ENCODE measurements at places on chromosomes 12 and 14.

GRCh38 chr14:55336691-55337090 lies 65.5 kb downstream of the FBXO34 start:
- DNase-seq = no peak

GRCh38 chr14:97039717-97040363 lies 242.7 kb downstream of the VRK1 start:
- no peak for DNase-seq

DNA sequence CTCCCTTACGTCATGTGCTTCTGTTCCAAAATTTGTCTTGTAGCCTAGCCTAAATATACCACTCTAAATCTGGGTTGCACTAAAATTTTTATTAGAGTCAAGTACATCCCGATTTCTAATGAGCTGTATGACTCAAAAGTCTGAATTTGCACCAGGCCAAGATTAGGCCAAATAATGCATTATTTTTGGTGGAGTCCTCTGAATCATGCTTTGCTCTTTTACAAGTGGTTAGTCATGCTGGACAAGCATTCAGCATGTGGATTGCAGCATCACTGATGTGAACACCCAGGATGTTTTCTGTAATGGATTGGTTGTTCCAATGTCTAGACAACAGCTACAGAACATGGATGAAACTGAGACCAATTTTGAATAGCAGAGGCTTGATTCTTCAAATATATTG lies 23.7 kb downstream of the HEBP1 start:
- no peak for DNase-seq

DNA sequence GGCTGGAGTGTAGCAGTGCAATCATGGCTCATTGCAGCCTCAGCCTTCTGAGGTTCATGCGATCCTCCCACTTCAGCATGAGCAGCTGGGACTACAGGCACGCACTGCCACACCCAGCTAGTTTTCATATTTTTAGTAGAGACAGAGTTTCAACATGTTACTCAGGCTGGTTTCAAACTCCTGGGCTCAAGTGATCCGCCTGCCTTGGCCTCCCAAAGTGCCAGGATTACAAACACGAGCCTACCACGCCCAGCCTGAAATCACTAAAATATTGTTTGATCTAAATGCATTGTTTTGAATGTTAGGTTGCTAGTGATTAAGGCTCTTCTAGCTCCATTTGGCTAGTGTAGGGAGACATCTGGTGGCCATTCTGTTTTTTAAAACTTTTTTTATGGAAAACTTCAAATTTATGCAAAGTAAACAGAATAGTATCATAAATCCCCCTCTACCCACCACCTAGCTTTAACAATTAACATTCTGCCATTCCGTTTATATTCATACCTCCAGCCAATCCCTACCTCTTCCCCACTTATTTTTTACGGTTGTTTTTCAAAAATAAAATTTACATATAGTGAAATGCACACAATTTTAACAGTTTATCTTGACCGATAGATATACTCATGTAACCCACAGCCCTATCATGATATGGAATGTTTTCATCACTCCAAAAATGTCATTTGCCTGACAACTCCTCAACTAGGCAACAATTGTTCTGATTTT lies 37.8 kb downstream of the MYO1H start:
- no peak for DNase-seq

GRCh38 chr12:56528846-56529245 lies 7.2 kb downstream of the RBMS2 start:
- DNase-seq = no peak

DNA sequence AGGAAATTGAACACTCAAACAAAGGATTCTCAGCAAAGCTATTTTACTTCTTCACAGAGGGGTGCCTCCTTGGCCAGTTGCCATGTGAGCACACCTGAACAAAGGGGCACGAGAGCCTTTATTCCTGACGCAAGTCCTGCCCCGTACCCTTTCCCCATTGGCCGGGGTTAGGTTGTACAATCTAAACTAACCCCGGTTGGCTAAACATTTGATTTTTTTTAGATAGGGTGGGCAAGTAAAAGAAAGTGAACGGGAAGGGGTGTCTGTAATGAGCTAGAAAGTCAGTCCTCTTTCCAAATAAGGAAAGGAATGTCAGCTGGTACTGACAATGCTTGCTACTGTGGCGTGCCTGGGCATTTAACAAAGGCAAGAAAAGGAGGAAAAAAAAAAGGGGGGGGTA lies 135.5 kb upstream of the CDKN3 start:
- DNase-seq = no peak

- no peak for DNase-seq
Observed at GRCh38 chr14:37328673-37329072, 130.9 kb downstream of the MIPOL1 start.

GRCh38 chr12:42277396-42278127 lies 39.5 kb upstream of the YAF2 start:
- DNase-seq = no peak

- DNase-seq = no peak
Observed at GRCh38 chr12:99647453-99647852, at the start of gene GARIN6. TSS of gene GARIN6 (plus strand) at chr12:99647753. CDS start at chr12:99648175, 422 bp downstream.

DNA sequence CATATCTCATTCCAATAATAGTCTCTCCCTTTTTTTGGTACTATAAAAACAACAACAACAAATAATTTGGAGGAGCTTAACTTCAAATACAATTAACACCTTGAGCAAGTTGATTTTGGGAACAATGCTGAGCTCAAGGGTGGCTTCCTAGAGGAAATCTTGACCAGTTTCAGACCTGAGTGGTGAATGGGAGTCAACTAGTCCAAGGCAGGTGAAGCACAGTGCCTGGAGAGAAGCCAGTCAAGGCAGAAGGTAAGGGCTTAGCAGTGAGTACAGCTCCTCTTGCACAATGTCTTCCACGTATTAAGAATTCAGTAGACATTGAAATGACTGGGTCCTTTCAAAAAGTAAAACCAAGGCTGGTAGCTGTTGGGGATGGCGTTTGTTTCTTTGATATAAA lies 444.8 kb downstream of the ATP23 start:
- DNase-seq = no peak

GRCh38 chr14:60648934-60649874 lies at the start of gene SIX1:
TSS of gene SIX1 (minus strand) at chr14:60649477. CDS start at chr14:60649189, 288 bp downstream.
- DNase-seq = no peak

DNA sequence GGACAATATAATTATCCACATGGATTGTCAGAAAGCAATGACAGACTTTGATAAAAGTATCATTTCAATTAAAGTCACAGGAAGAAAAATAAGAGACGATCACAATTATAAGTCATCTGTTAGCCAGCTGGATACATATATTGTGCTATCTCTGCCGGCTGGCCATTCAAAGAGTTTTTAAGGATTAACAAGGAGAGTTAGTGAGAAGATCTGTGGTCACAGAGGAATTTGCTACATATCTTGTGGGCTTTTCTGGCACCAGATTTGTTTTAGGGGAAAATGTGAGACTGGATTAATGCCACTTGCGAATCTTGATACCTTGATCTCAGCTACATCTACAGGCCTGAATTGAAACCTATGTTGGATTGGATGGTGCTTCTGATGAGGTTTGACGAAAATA lies 90.9 kb upstream of the MANSC4 start:
- no peak for DNase-seq

DNA sequence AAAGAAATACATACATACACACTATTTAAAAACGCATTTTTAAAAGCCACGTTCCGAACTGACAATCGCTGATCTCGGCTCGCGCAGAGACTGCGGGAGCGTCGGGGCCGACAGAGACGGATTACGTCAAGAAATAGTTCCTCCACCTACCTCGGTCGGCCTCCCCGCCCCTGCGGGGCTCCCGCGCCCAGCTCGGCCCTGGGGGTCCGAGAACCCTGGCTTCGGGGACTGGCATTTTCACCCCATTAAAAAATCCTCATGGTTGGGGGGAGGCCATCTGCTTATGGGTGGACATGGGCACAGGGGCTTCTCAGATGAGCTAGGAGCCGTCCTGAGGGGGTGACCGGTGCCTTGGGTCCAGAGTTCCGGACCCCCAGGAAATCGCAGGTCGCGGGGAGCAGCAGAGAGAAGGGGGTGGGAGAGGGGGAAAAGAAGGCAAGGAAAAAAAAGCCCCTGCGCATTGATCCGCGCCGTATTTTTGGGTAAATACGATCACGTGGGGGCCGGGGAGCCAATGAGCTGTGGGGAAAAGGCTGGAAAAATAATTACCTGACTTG lies 324 bp upstream of the HOXC9 start:
- no peak for DNase-seq

GRCh38 chr12:1808798-1809480 lies 11.4 kb upstream of the LRTM2 start:
- no peak for DNase-seq

DNA sequence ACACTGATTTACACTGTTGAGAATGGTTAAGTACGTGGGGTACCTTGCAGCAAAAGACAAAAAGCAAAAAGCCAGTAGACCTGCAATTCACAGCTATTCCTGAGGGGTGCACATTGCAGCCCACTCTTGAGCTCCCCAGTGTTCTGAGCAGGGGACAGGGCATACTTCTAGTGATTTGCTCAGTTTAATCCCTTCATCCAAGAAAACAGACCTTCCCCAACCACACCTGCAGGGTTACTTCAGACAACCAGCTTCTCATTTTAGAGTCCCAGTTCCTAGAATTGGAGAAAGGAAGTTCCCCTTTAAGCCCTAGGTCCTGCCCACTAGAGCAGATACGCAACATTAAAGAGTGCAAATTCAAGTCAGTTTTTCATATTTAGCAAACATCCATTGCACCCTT lies 3.6 kb upstream of the WSB2 start:
- no peak for DNase-seq

GRCh38 chr12:104722601-104723534 lies 235.2 kb downstream of the SLC41A2 start:
- no peak for DNase-seq

- no peak for DNase-seq
Observed at GRCh38 chr12:125071456-125071855, 6.2 kb downstream of the AACS start.

- no peak for DNase-seq
Observed at GRCh38 chr12:39176356-39176755, 266.6 kb downstream of the KIF21A start.

GRCh38 chr12:59486827-59487226 lies 109.0 kb upstream of the SLC16A7 start:
- no peak for DNase-seq

DNA sequence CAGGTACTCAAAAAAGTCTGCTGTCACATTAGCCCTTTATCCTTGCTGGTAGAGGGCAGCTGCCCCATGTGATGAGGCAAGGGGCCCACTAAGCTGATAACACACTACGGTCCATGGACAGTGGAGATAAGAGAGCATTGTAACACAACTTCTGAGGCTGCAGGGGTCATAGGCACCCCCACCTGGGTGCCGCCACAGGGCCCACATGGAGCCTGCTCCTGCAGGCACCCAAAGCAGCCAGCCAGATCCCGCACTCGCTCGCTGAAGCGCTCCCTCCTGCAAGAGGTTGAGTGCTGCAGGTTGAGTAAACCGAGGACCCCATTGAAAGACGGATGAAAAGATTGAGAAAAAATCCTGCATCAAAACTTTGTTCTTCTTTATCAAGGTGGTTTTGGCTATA lies 566.3 kb upstream of the NOVA1 start:
- no peak for DNase-seq

DNA sequence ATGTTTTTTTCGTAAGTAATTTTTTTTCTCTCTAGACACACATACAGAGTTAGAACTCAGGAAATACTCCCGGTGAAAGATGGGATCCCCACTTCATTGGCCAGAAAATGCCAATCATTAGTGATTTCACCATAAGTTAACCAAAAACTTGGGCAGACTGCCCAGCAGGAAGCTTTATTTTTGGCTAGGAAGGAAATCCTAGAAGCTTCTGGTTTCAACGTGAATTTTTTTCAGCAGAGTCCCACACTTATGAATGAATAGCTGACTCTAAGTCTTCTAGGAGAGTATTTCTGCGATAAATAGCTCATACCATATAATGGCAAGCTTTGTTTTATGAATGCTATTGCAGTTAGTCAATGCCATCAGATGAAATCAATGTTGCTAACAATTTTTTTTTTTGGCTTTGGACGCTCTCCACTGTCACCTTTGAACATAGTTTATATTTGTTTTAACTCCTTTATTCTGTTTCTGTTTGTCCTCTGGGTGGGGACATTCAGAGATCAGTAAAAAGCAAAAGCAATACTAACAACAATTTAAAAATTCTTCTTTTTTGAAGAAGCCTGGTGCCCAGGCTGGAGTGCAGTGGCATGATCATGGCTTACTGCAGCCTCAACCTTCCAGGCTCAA lies 9.5 kb downstream of the PPP1CC start:
- DNase-seq = no peak

- no peak for DNase-seq
Observed at GRCh38 chr12:122081697-122082221, 3.2 kb downstream of the MLXIP start.

GRCh38 chr12:62647586-62647985 lies 181.0 kb downstream of the MON2 start:
- DNase-seq = no peak

GRCh38 chr14:75711796-75712211 lies 50.8 kb downstream of the TTLL5 start:
- DNase-seq = no peak

- DNase-seq = no peak
Observed at GRCh38 chr12:95721320-95721719, 69.2 kb downstream of the NTN4 start.

- DNase-seq = no peak
Observed at GRCh38 chr12:127294651-127295210, 972.2 kb upstream of the TMEM132C start.

DNA sequence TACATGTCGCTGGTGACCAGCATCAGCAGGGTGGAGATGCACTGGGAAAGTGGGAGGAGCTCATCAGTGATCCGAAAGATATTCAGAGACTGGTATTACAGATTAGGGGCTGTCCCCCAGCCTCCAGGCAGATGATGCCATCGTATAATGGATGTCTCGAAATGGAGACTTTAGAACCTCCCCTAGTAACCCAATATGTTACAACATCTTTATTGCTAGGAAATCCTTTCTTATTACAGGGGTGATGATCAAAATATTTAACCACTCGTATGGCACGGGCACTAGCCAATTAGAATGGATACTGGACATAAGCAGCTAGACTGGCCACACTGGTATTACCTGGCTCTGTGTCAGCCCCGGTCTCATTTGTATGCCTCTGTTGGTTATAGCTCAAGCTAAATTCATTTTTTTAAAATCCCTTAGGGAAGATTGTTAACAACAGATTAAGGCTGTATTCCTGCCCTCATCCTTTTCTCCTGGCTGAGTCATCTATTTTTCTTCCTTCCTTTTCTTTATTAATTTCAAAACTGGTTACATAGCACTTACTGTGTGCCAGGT lies 10.8 kb upstream of the CEBPE start:
- DNase-seq = no peak

DNA sequence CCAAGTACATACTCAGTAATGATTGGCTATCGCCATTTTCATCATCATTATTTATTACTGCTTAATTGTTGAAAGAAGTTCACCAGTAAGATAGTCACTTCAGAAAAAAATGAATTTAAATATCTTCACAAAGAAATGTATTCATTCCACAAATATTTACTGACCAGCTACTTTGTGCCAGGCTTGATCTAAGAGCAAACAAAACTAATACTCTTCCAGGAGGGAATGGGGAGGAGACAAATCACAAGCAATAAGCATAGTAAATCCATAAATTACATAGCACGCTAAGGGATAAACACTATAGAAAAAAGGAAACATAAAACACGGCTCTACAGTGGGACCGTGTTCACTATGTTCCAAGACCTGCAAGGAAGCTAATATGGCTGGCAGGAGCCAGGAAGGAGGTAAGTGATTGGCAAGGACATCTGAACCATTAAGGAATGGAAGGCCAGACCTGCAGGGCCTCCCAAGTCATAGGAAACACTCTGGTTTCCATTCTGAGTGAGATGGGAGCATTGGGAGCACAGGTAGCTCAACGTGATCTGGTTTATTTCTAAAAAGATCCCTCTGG lies 27.5 kb downstream of the ITPR2 start:
- DNase-seq = no peak
